ENCODE measurements at places on chromosomes 4 and X.
A peak's percentile ranks its signal among the peaks of the same experiment; 100 is the strongest.

DNA sequence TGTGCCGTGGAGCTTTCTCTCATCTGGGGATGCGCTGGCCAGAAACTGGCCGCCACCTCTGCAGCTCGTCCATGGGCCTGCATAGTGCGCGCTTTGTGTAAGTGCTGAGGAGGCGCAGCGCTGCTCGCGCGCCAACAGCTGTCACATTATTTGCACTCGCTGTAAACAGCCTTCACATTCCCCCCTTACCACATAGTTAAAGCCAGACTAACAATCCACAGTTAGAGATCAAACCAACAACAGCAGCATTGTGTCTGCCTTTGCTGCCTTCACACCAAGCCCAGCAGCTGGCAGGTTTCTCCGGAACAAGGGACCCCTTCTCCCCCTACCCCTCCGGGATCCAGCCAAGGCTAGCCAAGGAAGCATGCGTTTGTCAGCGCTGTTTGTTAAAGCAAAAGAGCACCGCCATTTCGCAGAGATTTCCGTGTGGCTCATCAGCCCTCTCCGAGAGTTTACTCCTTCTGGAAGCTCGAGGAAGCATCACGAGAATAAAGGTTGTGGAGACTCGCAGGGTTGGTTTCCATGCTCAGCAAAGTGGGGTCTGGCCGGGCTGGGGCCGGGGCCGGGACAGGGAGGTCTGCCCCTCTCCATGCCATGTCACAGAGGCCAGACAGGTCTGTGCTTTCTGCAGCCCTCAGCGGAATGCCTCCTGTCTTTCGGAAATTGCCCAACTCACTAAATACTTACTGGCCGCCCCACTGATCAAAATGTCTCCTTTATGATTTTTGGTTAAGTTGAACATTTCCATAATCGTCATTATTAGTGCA is 11.0 kb downstream of the BCOR start:
- DNase-seq = no peak

- DNase-seq = peak; percentile 36
Observed at GRCh38 chr4:57370691-57371090, 260.5 kb upstream of the IGFBP7 start.

DNA sequence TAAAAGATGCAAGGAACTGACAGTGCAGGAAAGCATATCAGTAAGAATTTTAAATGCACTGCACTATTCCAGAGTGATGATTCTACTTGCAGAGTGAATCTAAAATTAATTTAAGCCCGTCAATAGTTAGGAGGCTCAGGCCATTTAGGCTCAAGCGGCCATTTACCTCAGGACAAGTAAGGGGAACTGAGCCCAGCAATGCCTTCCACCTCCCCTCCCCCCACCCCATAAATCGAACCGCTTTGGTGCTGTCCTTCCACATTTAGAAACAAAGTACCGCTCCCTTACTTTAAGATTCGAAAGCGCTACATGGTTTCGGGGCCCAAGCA is 665 bp downstream of the RBM41 start:
- peak; percentile 3 for DNase-seq

GRCh38 chrX:2889045-2889605 is 40.0 kb downstream of the ARSD start:
- DNase-seq = no peak

GRCh38 chrX:153445106-153445855 is 575 bp downstream of the TREX2 start:
- no peak for DNase-seq

- no peak for DNase-seq
Observed at GRCh38 chr4:75158451-75158850, 225.5 kb downstream of the PARM1 start.
